Spleen (tissue), 13 donors: ENCODE measurements at places on chromosomes 2 and 18. TPM values are rescaled to one million over a fixed set of nuclear protein-coding genes. Genes with fewer than 3 reads are reported as not detected.

DNA sequence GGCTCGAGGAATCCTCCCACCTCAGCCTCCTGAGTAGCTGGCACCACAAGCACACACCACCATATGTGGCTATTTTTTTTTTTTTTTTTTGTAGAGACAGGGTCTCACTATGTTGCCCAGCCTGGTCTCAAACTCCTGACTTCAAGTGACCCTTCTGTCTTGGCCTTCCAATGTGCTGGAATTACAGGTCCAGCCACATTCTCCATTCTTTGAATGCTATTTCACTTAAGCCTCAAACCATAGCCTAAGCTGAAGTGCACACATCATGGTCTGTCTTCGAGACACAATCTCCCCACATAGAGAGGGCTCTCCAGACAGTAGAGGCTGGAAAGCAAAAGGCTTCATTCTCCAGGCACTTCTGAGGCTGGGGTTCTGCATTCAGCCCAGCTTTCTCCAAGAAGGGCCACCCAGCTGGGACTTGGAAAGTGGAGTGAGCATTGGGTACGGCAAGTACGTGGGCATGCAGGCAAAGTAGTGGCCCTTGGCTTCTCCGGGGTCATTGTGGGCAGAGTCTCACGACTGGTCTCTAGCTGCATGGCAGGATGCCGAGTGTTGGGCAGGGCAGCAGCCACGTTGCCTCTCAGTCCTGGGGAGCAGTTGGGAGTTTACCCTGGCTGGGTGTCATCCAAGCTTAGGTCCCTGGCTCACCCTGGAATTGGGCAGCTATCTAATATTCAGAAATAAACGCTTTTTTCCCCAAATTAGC lies 78.2 kb upstream of the SMAD7 start:
- DNase-seq: no peak

The ZNF519 gene
- 8.9 TPM for total RNA-seq

DNA sequence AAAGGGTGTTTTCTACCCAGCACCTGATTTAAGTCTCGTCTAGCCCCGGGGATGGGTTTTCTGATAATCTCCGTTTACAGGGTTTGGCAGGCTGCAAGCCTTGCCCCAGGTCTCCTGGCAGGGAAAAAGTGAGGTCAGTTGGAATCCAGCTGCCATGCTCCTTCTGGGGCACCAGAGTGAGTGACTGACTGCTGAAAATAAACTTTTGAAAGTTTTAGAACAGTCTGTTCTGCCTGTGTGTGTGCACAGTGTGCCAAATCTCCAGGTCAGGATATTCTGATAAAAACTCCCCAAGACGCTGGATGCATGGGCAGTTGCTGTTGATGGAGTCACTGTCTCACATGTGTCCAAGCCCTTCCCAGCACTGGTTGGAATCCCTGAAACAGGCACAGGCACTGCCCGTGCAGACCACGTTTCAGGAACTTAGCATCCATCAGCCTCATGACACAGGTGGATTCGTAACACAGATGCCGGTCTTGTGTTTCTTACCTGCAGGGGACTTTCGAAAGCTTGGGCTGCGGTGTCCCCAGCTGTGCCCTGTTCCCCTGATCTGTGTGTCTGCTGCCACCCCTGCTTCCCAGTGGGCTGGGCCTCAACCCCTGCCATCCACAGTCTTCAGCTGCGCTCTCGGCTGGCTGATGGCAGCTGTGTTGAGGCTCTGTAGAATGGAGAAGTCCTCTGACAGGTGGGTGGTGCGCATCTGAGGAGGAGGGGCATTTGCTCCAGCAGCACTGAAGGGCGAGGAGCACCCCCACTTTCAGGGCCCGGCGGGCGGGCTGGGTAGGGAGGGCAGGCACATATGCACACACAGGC lies 65.0 kb downstream of the SH3RF3 start:
- DNase-seq: no peak

DNA sequence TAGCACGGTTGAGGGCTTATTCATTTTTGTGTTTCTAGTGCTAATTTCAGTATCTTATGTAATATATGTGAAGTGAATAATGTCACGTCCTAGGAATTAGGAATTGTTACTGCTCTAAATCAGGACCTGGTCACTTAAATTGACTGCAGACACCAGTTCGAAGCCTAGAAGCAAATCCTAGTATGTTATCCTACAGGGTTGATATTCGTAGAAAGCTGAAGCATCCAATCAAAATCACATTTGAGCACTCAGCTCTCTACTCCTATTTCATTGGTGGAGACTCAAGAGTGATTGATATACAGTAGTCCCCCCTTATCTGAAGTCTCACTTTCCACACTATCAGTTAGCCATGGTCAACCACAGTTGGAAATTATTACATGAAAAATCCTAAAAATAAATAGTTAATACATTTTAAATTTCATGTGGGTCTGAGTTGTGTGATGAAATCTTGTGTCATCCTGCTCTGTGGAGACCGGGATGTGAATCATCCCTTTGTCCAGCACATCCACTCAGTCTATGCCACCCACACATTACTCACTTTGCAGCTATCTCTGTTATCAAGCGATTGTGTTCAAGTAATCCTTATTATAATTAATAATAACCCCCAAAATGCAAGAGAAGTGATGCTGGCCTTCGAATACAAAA lies 35.2 kb upstream of the SCN9A start:
- DNase-seq: no peak

- no peak for DNase-seq
Measured at GRCh38 chr2:150686391-150686790, 198.9 kb upstream of the RND3 start.

The CYB5A gene
- total RNA-seq: 115 TPM

DNA sequence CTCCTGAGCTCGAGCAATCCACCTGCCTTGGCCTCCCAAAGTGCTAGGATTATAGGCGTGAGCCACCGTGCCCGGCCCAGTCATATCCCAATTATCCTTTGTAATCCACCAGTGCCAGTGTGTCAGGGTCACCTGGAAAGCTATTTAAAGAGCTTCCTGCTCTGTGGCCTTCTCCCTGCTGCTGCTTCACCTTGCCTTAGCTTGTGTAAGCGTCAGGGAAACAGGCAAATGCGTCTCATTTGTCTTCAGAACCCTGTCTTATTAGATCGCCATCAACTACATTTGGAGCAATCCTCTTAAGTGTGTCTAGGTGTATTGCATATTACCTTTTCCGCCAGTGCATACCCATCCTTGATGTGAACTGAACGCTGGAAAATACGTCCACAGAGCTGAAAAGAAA lies 10.2 kb downstream of the KIF5C start:
- no peak for DNase-seq

The CD302 gene
- total RNA-seq: 88.8 TPM

The FIGLA gene
- total RNA-seq: not detected

DNA sequence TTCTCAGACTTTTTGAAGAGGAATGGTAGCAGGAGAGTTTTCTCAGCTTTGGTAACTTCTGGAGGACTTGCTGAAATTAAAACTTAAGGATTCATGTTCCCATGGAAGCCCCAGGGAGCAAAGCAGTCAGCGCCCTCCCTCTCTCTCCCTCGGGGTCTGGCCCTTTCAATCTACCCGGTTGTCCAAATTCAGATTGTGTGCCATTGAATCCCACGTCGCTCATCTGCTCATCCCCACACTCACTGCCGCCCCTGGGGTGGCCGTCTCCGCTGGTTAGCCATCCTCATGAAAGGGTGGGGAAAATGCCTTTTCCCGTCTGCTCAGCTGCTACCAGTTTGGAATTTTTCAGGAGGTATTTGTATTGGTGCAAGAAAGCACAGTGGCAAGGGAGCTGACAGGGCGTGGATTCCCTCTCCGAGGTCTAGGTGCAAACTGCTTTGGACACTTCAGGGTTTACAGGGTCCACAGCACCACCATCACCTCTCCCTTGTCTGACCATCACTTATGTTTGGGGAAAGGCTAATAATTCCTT lies 27.1 kb downstream of the MCFD2 start:
- DNase-seq: no peak

GRCh38 chr2:201955702-201956141 lies 77.9 kb upstream of the FZD7 start:
- DNase-seq: no peak

DNA sequence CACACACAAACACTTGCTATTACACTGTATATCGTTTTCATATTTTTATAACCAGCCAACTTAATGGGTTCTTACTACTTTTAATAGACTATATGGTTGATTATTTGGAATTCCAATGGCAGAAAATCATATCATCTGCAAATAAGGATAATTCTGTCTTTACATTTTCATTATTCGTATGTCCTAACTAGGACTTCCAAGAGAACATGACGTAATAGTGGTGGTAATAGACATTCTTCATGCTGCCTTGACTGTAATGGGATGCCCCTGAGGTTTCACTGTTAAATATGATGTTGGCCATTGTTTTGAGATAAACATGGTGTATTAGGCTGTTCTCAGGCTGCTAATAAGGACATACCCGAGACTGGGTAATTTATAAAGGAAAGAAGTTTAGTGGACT lies 45.2 kb downstream of the DYNAP start:
- DNase-seq: no peak

GRCh38 chr2:215898363-215898762 lies 115.0 kb downstream of the MREG start:
- DNase-seq: no peak

The NTSR2 gene
- total RNA-seq: not detected

- no peak for DNase-seq
Measured at GRCh38 chr18:50632895-50633515, 73.1 kb downstream of the MAPK4 start.

GRCh38 chr2:239835056-239835455 lies 190.1 kb downstream of the NDUFA10 start:
- DNase-seq: peak; percentile 27

The GMCL1 gene
- 20.4 TPM for total RNA-seq

- DNase-seq: no peak
Measured at GRCh38 chr2:67240507-67240906, 156.6 kb upstream of the ETAA1 start.

The FAM237A gene
- total RNA-seq: not detected

- DNase-seq: peak; percentile 91
Measured at GRCh38 chr18:26656944-26657536, 108.7 kb upstream of the KCTD1 start.

- no peak for DNase-seq
Measured at GRCh38 chr18:7721532-7721931, 154.4 kb downstream of the PTPRM start.

The IL1F10 gene
- total RNA-seq: not detected

GRCh38 chr2:121897335-121897970 lies 142.0 kb downstream of the TSN start:
- DNase-seq: no peak

- peak; percentile 64 for DNase-seq
Measured at GRCh38 chr2:84924173-84925106, 19.0 kb downstream of the TMSB10 start.

DNA sequence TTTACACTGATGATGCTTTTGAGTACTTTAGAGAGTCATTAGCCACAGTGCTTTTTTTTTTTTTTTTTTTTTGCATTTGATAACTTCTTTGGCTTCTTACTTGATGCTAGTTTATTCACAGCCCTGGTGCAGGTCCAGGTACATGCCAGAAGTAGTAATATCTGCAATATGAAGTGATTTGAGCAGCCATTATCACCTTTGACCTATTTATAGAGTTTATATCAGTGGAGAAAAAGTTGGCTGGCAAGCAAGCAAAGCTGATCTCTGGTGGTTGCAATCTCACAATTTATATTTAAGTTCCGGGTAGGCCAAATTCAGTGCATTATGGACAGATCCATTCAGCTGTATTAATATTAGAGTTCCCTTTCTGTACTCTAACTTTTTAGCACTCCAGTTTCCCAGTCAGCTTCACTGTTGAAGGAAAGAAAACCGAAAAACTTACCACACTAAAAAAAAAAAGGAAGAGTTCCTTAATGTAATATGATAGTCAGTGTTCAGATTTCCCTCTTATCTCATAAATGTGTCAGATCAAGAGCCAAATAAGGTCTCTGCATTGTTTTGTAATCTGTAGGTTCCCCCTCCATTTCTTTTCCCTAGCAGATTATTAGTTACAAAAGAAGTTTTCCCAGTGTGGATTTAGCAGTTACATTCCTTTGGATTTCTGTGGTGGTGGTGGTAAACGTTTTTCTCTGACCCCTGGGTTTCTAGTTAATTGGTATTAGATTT lies 78.6 kb downstream of the HAUS1 start:
- no peak for DNase-seq

GRCh38 chr2:71684226-71685072 lies 231.1 kb downstream of the DYSF start:
- DNase-seq: peak; percentile 46

DNA sequence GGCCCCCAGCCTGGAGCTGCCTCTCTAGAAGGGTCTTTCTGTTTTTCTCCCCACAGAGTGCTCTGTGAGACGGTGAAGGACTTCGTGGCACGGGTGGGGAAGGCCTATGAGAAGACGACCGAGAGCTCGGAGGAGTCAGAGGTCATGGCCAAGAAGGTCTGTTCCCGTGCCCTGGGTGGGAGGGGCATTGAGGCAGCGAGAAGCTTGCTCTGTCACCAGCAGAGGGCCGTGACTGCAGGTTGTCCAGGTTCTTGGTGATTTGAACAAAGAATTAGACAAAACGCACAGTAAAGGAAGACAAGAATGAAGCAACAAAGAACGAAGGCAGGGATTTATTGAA lies 93.9 kb downstream of the DGKD start:
- peak; percentile 41 for DNase-seq

The ASPRV1 gene
- total RNA-seq: 4.9 TPM

DNA sequence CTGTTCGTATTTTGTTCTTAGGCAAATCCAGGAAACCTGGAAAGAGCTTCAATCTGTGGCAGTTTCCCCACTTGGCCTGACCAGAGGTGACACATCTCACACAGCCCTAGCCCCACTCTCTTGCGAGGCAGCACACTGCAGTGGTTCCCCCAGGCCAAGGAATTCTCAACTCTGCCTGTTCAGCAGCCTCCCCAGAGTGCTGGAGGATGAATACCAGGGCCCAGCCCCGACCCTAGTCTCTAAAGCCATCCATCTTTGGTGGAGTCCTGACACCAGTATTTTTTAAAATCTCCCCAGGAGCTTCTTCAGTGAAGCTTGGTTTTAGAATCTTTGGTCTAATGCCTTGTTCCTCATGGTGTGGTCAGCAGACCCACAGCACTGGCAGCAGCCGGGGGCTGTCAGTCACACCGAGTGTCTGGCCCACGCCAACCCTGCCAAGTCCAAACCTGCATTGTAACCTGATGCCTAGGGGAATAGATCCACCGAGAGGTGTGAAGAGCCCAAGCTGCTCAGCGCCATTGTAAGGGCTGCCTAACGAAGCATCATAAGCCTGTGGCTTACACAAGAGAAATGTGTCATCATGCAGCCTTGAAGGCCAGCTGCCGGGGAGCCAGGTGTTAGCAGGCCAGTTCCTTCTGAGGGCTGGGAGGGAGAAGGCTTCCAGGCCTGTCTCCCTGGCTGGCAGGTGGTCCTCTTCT lies 428.7 kb upstream of the ID2 start:
- DNase-seq: no peak

The ANKRD30BL gene
- 0.60 TPM for total RNA-seq
